Inflammatory macrophage (primary cell): ENCODE measurements at places on chromosomes 1 and 21.

DNA sequence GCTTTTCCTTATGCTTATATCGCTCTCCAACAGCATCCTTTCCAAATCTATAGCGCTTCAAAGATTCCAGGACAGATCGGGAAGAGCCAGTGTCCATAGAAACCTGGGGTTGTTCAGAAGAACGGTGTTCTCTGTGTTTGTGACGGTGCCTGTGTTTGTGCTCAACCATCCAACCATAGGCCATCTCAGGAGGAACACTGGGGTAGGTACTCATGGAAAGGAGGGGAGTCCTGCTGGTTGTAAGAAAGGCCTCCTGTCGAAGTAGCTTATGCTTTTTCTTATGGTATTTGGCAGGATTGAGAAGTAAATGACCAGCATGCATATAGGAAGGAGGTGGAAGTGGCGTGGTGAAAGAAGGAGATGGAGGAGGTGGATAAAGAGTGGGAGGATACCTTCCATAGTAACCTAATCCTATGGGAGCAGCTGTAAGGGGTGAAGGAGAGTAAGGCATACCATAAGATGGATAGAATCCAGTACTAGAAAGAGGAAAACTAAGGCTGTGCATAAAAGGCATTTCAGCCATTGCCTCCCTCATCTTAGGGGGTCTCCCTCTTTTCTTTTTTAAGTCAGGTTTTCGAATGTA lies 84.2 kb downstream of the ASH1L start:
- DNase-seq, result no peak

DNA sequence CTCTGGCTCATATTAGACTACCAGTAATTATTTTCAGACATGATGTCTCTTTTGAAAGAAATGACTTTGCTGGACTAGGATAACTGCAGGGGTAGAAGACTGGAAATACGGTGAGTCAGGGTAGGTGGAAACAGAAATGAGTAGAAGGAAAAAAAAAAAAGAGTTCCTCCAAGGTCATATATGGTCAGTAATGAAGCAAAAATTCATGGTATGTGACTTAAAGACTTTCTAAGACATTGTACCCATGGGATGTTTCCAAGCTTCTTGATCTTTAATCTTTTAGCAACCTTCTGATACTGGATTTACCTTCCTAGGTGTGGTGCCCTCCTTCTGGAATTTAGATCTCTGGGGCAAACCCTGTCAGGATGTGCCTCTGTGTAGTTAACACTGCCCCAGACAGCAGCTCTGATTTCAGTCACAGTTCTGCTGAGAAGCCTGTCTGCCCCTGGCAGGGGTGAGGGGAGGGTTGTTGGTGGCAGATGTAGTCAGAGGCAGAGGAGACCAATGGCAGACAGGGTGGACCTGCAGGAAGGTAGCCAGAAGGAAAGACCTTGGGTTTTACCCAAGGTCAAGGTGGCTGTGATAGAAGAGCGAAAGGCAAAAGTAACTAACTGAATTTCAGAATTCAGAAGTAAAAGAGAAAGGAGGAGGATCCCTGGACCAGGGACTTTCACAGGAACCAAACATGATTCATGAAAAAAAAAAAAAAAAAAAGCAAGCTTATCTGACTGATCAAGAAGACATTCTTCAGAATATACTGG lies 44.1 kb upstream of the BCL10 start:
- DNase-seq, result no peak

- DNase-seq, result no peak
Measured at GRCh38 chr1:216310776-216311175, 112.5 kb downstream of the USH2A start.

DNA sequence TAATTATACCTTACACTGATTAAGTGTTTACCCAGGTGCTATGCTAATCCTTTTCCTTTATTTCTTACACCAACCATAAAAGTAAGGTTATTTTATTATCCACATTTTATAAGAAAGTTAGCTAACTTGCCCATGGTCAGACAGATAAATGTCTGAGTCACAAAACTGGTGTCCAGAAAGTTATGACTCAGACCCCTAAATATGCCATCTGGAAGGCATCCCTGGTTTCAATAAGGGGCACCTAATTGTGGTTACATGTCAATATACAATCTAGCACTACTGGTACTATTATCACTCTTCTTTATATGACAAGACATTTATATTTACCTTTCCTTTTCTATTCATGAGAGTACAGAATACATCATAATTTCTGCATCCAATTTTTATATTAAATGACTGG lies 496.5 kb upstream of the ADGRL2 start:
- DNase-seq, result no peak

DNA sequence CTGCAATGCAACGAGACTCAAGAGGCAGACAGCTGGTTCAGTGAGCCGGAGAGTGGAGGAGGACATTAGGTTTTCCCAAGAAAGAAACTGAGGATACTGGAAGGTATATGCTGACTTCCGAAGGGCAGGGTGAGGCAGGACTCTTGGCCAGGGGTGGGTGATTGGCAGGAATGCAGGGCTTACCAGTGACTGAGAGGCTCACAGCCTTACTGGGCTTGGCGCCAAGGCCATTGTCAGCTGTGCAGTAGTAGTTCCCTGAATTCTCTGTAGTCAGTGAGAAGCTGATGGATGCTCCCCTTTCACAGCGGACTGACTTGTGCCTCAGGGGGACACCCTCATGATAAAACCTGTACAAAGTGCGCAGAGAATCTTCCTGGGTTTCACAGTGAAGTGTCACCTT lies 9.6 kb downstream of the FCRL5 start:
- no peak for DNase-seq

GRCh38 chr1:32431736-32432400 lies 33.0 kb upstream of the ZBTB8B start:
- no peak for DNase-seq

DNA sequence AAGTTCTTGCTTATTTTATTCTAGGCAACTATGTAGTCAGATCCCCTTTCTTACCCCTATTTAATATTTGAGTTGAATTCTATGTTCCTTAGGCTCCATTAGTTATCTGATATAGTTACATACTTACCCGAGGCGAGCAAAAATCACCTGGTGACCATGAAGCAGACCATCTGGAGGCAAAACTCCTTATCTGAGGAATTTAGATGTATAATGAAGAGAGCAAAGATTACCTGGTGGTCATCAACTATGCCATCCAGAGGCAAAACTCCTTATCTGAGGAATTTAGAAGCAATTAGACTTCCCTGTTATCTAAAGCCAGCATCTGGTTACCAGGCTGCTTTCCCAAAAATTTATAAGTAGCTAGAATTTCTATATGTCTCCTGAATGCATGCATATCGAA lies 129.9 kb downstream of the PATJ start:
- DNase-seq, result no peak

GRCh38 chr21:38863291-38863690 lies 57.6 kb downstream of the ETS2 start:
- DNase-seq, result no peak

- DNase-seq, result no peak
Measured at GRCh38 chr1:118987468-118988185, 516 bp downstream of the TBX15 start.

- DNase-seq, result no peak
Measured at GRCh38 chr1:100612540-100612939, 74.6 kb downstream of the GPR88 start.
